ENCODE measurements at places on chromosomes 3 and 15.

DNA sequence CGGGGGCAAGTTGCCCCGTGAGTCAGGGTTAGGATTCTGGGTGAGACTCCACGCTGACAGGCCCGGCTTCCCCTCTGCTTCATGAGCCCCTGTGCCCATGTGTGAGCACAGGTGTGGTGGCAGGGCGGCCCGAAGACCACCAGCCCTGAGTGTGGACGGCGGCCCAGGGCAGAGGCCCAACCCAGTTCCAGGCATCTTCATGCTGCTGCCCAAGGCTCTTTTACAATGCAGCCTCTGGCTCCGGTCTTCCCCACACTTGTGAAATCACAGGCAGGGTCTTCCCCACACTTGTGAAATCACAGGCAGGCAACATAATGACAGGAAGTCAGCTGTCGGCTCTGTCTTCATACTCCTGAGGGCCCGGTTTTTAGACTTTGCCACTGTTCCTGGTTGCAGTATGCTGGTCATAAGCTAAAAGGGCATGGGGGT is 78.8 kb downstream of the AAGAB start:
- no peak for DNase-seq

GRCh38 chr3:51360806-51361205 is 24.3 kb upstream of the MANF start:
- DNase-seq = no peak

GRCh38 chr3:110650741-110651140 is 420.9 kb upstream of the NECTIN3 start:
- no peak for DNase-seq

- DNase-seq = peak; percentile 98
Measured at GRCh38 chr3:128416578-128417211, 50.0 kb downstream of the DNAJB8 start.

- DNase-seq = no peak
Measured at GRCh38 chr15:81281766-81282605, 42.0 kb downstream of the STARD5 start.

Measured in hepatic stellate cell (primary cell).